GM20000 (cell line): ENCODE measurements at places on chromosomes 1 and 21.

GRCh38 chr1:87119541-87120140 lies 205.2 kb downstream of the HS2ST1 start:
- DNase-seq: no peak

- DNase-seq: no peak
Measured at GRCh38 chr21:32190493-32191144, 88.2 kb downstream of the MIS18A start.

- DNase-seq: no peak
Measured at GRCh38 chr1:185974367-185975170, 240.4 kb downstream of the HMCN1 start.

DNA sequence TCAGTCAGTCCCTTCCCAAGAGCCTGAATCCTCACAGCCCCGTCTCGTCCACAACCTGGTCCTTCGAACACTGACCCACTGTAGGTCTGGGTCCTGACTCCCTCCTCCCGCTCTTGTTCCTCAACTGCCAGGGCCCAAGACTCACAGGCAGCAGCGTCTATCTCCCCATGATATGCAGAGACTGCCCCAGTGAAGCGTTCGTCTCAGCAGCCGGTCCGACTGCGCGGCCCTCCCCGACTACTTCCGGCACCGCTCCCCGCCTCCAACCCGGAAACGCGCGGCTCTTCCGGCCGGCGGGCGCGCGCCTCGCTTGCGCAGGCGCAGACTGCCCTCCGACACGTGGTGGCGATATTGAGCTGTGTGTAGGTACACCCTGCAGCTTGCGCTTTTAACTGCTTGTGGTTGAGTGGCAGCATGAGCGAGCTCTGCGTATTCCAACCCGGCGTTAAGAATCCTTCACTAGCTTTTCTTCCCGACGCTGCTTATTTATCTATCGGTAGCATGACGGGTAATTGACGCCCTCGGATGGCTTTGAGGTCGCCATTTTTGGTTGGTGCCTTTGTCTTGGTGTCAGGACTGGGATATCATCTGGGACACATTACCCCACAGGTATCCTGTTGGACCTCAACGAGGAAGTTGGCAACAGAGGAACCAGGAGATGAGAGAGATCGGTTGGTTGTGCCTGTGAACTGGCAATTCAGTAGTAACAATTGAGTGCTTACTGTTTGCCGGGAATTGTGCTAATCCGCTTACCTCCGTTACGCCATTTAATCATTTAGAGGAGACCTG lies at the start of gene TAF12:
Gene TAF12 (minus strand): TSS at position 221 of the 789 bp plus-strand sequence. CDS start 20,986 bp downstream, outside the sequence.
- DNase-seq: peak; percentile 87

DNA sequence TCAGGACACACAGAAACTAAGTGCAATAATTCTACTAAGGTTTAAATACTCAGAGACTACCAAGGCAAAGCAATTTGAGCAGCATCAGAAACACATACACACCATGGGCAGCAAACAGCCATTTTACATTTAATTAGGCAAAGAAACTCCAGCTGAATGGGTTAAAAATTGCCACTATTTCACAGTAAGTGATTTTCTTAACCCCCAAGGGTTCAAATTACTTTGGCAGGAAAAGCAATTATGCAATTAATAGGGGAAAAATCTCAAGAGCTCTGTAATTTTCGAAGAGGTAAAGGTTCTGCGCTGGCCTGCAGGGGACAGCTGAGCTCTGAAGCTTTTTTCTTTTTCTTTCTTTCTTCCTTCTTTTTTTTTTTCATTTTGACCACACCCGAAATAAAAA lies 206.2 kb upstream of the RRP15 start:
- no peak for DNase-seq

DNA sequence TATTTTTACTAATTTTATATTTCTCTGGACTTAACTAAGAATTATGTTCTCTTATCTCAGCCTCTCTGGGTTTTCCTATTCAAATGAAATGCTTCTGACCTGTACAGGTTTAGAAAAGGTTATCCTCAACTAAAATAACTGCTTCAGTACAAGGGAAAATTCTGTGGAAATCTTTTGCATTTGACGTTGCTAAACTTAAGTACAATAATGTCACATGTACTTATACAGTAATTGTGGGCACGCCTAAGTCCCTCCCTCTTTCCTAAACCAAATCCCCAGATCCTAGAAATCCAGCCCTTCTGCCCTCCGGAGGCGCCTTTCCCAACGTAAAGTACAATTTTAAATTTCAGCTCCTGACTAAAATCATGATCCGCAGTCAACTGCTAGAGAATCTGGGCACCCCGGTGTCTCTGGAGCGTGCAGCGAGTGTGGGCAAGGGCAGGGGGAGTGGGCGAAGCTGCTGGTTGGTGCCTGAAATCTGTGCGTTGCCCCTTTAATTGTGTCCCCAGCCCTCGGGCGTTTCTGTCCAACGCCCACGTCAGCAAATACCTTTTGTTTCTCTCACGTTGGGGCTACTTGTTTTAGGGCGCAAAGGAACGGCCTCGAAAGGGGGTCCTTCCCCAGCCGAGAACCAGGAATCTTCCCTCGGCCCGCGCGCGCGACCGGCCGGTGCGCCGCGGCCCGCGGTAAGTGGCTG lies at the start of gene ZBTB8A:
Gene ZBTB8A (plus strand): TSS at position 541 of the 697 bp plus-strand sequence. CDS start 53,505 bp downstream, outside the sequence.
- no peak for DNase-seq

- no peak for DNase-seq
Measured at GRCh38 chr1:95512925-95513324, 278.9 kb downstream of the RWDD3 start.

DNA sequence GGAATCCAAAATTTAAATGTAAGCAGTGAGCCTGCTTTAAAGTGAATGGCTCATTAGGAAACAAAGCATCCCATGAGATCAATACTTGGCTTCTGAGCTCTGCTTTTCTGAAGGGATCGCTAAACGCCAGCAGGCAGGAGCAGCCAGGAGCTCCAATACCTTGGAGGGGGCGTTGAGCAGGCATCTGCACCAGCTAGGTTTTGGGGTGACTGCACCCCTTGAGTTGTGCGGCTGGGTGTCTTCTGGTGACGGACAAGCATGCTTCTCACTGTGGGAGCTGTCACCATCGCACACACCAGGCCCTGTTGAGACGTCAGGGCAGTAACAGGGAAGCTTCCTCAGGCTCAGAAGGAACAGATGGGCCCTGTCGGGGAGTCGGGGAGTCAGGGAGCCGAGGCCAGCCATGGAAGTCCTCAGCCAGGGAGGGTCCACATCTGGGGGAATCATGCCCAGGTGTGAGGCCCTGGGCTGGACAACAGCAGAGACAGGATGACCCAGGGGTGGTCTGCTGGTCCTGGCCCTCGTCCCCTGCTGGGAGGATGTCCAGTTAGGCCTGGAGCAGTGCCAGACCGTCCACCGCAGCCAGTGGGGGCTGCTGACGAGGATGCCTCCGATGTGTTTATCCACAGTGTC lies 57.9 kb upstream of the ADARB1 start:
- DNase-seq: no peak

- no peak for DNase-seq
Measured at GRCh38 chr1:84959294-84959693, 37.6 kb downstream of the MCOLN2 start.

- no peak for DNase-seq
Measured at GRCh38 chr1:229124520-229125124, 146.3 kb upstream of the RAB4A start.

- DNase-seq: peak; percentile 15
Measured at GRCh38 chr21:44700101-44701022, 3.4 kb downstream of the KRTAP10-12 start.

GRCh38 chr1:205700865-205701401 lies 20.6 kb upstream of the SLC45A3 start:
- no peak for DNase-seq

DNA sequence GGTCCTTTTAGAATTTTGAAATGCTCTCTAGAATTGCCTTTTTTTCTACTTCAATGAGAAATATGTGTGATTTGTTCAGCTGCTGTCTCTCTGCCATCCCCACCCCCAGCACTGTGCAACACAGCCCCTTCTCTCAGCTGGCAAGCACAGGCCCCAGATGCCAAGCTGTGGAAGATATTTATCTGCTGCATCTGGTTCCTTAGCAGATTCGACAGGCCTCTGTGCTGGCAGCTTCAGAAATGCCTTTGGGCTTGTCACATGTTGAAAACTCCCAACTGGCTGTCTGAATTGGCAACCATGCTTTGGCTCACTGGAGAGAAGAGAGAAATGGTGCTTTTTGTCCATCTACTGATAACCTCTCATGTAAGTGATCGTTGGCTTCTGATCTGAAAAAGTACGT lies 206.7 kb upstream of the C1orf87 start:
- DNase-seq: no peak

DNA sequence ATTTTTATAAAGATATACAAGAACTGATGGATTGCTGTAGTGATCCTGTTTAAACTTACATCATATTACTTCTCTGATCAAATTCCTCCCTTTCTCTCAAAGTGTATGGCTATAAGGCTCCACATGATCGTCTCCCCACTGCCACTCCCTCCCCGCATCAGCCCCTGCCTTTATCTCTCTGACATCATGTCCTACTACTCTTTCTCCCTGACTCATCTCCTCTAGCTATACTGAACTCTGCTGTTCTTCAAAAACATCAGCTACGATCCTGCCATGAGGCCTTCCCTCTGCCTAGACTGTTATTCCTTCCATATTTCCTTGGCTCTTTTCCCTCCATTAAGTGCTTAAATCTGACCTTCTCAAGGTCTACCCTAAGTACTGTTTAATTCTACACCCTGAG lies 22.8 kb downstream of the HFM1 start:
- DNase-seq: no peak

GRCh38 chr1:41664861-41665640 lies 180.6 kb upstream of the EDN2 start:
- no peak for DNase-seq

- no peak for DNase-seq
Measured at GRCh38 chr1:205270764-205271163, 43.0 kb downstream of the TMCC2 start.

DNA sequence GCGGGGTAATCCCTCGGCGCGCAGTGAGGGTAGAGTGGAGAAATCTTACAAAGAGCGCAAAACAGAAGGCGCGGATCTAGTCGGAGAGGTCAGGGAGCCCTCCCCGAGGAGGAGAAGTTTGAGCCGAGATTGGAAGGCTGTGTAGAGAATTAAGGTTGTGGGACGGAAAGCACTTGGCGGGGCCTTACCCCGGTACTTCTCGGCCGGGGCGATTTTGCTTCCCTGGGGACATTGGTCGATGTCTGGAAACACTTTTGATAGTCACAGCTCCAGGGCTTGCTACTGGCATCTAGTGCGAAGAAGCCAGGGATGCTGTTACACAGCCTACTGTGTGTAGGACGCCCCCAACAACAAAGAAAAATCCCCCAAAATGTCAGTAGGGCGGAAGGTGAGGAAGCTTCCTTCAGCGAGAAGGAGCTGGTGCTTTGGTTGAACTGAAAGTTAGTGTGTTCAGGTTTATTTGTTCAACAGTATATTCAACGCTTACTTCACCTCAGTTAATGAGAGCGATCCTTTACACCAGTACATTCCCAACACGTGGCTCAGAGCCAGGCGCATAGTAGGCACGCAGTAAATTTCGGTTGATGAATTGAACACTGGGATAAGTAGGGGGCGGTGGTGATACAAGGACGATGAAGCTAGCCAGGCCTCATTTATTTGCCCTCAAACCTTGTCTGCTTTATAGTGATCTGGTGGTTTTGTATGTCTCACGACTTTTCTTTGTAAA lies 807 bp downstream of the CEP85 start:
- peak; percentile 32 for DNase-seq

DNA sequence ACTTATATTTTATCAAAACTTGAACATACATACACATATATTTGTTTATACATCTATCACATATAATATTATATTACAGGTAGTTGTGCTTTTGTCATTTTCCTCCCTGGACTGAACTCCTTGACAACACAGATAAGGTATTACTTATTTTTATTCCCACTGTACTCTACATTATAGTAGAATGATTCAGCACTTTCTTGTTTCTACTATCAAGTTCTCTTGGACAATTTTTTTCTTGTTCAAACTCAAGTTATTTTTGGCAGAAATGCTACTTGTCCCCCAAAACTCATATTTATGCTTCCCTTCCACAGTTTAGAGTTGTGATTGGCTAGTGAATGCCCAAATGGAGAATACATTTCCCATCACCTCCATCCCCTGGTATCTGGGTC lies 10.8 kb upstream of the PTPRC start:
- DNase-seq: no peak

DNA sequence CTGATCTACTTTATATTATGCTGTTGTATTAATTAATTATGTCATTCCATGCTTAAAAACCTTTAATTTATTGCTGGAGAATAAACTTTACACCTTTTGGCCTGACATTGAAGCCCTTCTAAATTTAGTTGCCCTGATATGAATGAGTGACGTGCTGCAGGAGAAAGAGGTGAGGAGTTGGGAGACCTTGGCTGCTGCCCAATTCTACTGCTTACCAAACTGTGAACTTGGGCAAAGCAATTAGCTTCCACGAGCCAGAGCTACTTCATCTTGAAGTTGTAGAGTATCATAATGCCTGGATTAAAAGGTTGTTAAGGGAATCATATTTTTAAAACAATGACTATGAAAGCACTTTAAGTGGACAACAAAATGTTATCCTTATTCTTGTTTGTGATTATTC lies 126.8 kb upstream of the DEPDC1 start:
- DNase-seq: no peak

DNA sequence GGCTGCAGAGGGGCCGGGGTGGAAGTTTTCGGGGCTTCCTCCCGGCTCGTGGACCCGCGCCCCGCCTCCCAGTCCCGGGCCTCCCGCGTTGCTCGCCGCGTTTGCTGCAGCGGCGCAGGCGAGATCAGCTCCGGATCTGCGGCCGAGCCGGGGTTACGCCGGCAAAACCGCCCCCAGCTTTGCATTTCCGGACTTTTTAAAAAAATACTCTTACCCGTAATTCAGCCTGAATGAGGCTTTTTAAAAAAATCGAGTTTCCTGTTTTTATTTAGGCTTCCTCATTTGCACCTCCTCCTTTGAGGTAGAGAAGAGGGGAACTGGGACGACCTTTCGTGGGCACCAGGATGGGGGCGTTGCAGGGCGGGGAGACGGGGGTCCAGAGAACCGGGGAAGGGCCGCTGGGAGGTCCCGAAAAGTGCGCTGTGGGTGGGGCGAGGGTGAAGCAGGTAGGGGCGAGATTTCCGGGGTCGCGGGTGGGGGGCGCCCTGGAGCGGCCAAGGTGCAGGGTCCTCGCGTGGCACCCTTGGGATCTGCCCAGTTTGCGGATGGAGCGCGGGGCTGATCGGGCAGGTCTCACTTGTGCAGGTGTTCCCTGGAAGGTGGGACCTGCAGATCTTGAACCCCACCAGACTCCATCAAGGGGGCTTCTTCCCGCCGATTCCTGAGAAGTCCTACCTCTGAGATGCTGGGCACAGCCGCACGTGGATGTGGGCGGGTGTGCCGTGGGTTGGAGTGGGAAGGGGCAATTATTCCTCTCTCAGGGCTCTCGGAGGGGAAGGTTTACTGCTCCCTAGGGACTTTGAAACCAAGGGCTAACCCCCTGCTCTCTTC lies 1.1 kb downstream of the PIK3CD start:
- DNase-seq: peak; percentile 78

DNA sequence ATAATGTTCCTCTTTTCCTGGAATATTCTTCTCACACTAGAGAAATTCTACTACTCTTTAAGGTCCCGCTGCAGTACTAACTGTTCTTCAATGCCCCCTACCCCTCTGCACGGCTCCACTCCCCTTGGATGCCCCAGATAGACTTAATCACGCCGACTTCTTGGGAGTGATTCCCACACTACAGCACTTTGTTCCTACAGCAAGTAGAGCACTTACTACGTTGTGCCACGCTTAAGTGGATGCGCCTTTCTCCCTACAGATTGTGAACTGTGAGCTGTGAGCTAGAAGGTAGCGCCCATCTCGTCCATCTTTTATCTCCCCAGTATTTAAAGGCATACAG lies 2.2 kb downstream of the ZNF436 start:
- no peak for DNase-seq

GRCh38 chr1:204947338-204947737 lies 76.7 kb downstream of the NFASC start:
- DNase-seq: no peak

- no peak for DNase-seq
Measured at GRCh38 chr1:222031318-222031717, 289.4 kb upstream of the DUSP10 start.
